ENCODE measurements at places on chromosomes 5 and 9.

- DNase-seq = no peak
Measured at GRCh38 chr5:43141211-43141610, 20.5 kb downstream of the ZNF131 start.

- DNase-seq = no peak
Measured at GRCh38 chr5:10149911-10150310, 99.8 kb downstream of the ATPSCKMT start.

DNA sequence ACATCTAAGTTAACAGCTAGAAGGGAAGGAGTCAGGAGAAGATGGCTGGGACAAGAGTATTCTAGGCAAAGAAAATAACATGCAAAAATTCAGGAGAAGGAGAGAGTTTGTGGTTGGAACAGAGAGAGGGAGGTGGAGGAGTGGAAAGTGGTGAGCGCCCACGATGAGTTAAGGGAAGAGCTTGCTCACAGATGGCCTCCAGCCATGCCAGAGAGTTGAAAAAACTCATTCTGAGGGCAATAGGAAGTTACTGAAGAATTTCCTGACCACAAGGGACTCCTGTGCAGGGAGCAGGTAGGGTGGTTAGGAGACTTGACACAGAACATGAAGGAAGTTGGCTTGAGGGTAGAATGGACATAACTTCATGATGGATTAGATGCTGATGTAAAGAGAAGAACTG lies 159.7 kb downstream of the DOCK2 start:
- no peak for DNase-seq

GRCh38 chr5:78958672-78959445 lies 26.3 kb downstream of the ARSB start:
- no peak for DNase-seq

- peak; percentile 76 for DNase-seq
Measured at GRCh38 chr5:116573279-116573701, 1.3 kb downstream of the SEMA6A start.

- no peak for DNase-seq
Measured at GRCh38 chr9:111969622-111970021, 73.0 kb downstream of the UGCG start.

GRCh38 chr9:32403567-32404260 lies 19.3 kb downstream of the ACO1 start:
- no peak for DNase-seq

DNA sequence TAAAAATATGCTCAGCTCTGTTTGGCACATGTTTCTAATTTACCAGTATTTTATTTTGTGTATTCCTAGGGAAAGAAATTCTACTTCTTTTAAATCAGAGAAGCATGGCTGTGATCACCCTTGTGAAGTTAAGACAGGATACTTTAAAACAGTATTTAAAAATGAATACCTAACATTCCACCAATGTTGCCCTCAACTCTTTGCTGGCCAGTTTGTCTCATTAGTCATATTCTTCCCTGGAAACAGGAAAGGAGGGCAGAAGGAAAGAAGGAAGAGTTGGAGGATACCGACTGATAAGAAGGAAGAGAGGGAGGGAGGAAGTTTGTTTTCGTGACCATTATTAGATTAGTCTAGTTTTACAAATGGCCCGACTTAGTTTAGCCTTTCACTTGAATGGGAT lies 137.4 kb downstream of the PLK2 start:
- DNase-seq = no peak

GRCh38 chr5:57642698-57643097 lies 160.1 kb upstream of the ACTBL2 start:
- DNase-seq = no peak

- DNase-seq = no peak
Measured at GRCh38 chr9:121383715-121384114, 13.7 kb upstream of the STOM start.

- DNase-seq = no peak
Measured at GRCh38 chr5:150172145-150172544, 5.6 kb downstream of the CDX1 start.

DNA sequence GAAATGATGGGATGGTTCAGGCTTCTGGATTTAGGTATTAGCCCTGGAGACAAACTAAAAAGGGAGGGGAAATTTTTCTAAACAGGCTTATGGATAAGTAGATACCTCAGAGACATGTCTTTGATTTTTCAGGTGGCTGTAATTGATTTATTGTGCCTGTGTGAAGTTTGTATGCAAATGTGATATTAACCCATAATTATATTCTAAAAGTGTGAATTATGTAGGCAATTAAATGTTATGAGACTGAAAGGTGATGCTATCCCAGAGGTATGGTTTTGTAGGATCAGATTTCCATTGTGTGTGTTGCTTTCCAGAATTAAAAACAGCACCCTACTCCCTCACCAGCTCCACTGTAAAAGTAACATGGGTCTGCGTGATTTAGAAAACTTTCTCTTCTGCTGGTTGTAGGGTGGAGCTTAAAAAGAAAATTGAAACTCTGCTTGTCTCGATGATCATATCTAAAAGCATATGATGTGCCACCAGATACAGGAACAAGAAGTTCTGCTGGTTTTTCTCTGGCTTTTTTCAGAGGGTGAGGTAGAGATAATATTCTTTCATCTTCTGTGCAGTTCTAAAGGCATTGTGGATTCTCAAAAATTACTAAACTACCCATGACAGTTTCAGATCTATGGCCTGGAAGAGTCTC lies 71.8 kb upstream of the TAF11L2 start:
- no peak for DNase-seq

- DNase-seq = no peak
Measured at GRCh38 chr5:153122403-153122802, 368.1 kb upstream of the GRIA1 start.

DNA sequence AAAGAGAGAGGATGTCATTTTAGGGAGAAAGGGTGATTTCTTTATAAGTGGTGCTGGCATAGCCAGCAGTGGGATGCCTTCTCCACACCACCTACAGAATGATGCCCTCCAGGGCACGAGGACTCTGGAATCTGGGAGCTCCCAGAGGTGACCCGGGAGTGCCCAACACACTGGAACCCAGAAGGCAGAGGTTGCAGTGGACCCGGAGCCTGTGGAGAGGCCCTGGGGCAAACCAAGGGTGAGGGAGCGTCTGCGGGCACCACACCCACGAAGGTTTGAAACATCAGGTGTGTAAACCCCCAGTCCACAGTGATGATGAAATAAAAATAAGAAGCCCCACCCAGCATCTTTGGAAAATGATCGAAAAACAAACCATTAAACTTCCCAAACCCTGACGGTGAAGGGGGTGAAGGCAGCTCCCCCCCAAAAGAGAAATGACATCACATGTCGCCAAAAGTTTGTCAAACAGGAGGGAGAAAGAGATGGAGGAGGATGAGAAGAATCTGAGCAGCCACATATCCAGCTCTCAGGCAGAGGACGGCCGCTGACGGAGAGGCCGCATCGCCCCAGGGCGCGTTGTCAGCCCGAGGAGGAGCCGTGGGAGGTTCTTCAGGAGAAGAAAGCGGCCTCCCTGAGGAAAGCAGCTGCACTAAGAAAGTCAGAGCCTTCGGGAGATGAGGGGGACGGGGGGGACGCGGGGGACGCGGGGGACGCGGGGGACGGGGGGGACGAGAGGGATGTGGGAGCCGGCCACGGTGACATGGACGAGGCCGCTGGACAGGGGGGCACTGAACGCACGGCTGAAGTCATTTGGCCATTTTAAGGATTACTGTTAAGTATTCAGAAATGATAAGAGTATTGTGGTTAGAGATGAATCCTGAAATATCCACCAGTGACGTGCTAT lies 43.1 kb upstream of the NSMF start:
- no peak for DNase-seq

GRCh38 chr5:36392818-36393217 lies 91.1 kb upstream of the RANBP3L start:
- no peak for DNase-seq

DNA sequence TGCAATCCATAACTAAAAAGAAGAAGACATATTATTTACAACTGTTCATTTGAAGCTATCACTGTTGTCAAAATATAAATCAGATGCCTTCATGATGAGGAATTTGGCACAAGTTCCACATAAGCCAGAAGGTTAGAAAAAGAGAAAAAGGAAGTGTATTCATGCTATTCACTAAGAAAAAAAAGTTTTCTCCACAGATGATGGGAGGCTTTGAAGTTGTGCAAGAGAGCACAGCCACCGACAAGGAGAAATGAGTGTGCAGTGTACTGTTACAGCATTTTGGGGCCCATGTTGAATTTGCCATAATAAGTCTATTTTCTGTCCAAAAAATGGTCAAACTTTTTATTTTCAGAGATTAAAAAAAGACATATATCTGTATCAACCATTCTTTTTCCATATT lies 32.9 kb upstream of the IFNK start:
- DNase-seq = no peak

DNA sequence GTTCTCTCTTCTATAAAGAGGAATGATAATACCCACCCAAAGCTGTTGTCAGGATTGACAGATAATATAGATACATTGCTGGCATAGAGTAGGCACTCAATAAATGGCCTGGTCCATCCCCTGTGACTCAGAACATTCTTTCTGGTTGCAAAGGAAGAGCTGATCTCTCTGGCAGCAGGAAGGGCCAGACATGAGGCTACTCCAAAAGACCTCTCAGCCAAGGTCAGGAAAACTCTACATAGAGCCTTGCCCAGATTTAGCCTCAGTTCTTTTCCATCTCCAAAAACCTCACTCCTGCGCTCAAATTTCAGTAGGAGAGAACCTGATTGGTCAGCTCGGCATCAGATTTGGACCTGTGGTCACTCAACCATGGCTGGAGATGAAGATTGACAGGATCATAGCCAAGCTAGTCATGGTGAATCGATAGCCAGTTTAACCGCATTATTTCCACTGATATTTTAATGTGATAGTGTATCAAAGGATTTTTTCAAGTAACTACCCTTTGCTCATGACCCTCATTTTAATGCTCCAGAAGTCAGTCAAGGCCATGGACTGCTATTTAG lies 319.6 kb downstream of the DRD1 start:
- DNase-seq = no peak

DNA sequence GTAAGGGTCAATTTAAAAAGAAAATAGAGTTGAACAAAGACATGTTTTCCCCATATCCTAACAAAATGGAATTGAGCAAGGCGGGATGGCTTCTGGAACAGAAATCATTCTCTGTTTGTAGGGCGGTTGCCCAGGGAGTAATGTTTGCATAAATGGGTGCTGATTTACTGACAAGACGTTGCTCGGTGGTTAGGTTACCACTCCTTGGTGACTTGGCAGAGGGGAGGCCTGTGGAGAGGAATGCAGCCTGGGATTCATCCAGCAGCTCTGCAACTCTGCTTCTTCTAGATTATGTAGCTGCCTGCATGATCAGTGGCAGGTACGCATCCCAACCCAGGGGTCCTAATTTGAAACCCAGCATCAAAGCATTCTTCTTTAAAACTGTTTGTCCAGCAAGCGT lies 200.2 kb downstream of the CFAP90 start:
- DNase-seq = no peak

- DNase-seq = no peak
Measured at GRCh38 chr5:142529626-142530278, 156.1 kb downstream of the FGF1 start.

GRCh38 chr5:80655231-80655774 lies 520 bp upstream of the DHFR start:
- DNase-seq = no peak

GRCh38 chr9:37119360-37119759 lies 1.0 kb upstream of the ZCCHC7 start:
- no peak for DNase-seq

DNA sequence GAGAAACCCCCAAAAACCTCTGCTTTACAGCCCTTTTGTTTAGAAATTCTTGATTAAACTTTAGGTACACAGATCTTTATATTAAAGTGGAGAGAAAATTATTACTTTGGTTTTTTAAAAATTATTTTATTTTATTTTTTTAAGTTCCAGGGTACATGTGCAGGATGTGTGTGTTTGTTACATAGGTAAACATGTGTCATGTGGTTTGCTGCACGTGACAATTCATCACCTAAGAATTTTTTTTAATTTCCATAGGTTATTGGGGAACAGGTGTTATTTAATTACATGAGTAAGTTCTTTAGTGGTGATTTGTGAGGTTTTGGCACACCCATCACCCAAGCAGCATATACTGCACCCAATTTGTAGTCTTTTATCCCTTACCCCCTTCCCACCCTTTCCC lies 581.7 kb downstream of the CSNK1G3 start:
- no peak for DNase-seq

DNA sequence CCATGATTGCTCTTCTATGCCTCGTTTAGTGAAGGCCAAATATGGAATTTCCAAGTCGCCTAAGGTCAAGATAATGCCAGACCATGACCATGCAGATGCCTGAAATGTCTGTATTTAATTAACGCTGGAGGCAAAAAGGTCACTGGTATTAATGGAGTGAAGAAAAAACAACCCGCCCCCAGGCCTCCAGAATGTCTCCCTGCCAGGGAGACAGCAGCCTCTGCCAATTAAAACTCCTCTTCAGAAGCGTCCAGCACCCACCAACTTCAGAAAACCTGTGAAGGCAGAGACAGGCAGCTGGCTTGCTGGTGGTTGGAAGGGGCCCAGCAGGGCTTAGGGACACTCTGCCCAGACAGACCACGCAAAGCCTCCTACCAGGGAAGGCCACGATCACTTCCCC lies 94.4 kb downstream of the VAV2 start:
- no peak for DNase-seq

GRCh38 chr5:10372726-10373709 lies 19.5 kb downstream of the MARCHF6 start:
- no peak for DNase-seq

- no peak for DNase-seq
Measured at GRCh38 chr5:119153629-119154028, 82.7 kb downstream of the DMXL1 start.

DNA sequence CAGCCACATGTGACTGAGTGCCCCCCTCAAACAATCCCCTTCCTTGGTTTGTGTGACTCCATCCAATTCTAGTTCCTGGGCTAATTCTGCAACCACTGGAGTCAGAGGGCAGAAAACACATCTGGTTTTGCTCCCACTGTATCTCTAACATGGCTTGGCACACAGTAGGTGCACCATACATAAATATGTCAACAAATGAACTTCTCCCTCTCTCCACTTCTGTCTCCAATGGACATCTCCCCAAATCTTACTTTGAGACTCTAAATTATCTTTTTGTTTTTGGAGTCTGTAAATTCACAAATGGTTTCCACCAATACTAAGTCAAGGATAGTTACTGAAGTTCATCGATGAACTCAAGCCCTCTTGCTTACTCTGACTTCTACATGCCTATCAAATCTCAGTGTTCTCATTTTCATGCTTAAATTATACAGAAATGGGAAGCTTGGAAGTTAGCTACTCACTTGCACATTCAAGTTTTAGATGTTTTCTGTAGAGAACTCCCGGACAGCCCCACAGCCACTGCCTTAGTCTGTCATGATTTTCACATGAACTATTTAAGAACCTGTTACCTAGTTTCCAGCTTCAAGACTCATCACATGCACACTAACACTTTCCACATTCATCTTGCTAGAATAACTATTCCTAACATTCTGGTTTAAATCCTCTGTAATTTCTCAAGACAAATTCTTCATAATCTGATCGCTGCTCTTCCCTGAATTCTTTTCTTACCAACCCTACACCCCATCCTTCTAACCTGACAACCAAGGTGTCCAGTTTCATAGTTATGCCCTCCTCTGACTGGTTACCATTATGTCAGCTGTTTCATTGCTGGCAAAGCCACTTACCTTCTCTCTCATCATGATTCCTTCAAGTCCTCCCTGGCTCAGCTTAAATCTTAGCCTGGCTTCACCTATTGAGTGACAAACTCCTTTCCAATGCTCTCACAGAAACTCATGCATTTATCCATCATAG lies 6.0 kb downstream of the RPL37 start:
- no peak for DNase-seq

- DNase-seq = no peak
Measured at GRCh38 chr5:58156361-58156760, 303.5 kb downstream of the PLK2 start.
